ENCODE measurements at places on chromosomes 6 and 20.

- peaks cover 2% of the 10 kb centered on the region for H3K4me1 ChIP-seq
- H3K27ac ChIP-seq = no peak overlapping the region
- no peak overlapping the region for H3K4me3 ChIP-seq
- no peaks in the 10 kb centered on the region for H3K27me3 ChIP-seq
- no peaks in the 10 kb centered on the region for H3K36me3 ChIP-seq
Observed at GRCh38 chr6:37630281-37630799, 67.3 kb downstream of the MDGA1 start.

DNA sequence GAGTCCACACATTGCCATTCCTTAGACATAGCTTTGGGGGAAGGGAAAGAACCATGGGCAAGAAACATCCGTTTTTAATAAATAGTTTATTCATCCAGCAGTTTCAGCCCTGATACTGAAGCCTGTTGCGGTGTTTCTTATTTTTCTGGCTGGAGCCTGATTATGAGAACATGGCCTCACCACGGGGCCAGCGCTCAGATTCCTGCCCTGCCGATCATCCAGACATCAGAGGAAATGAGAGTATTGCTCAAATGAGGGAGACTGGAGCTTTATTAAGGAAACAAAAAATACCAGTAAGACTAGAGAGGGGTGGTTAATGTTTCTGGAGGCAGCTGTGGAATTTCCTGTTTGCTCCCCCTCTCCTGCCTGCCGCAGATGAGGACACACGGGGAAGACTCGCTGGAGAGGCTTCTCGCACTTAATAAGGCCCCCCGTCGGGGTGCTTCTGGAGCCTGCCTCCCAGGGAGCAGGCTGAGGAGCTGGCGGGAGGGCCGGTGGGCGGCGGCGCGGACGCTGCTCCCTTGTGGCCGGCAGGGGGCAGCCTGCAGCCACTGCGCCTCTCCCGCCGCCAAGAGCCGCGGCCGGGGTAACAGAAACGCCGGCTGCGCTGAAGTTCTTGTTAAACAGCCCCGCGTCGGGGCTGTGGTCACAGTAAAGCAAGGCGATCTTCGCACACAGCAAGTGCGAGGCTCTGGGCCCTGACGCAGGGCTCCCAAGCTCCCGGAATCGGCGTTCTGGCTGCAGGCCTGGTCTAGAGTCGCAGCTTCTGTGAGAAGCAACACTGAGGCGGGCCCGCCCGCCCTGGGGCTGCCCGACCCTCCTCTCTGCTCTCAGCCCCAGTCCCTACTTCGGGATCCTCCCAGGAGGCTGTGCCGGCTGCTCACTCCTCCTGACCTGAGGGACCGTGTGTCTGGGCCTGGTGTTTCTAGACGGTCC lies 17.5 kb downstream of the LEMD2 start:
- no peak overlapping the region for H3K4me3 ChIP-seq
- no peak overlapping the region for H3K27ac ChIP-seq
- peaks cover 11% of the 10 kb centered on the region for H3K27me3 ChIP-seq
- DNase-seq = peak; percentile 73

- no peak overlapping the region for H3K27ac ChIP-seq
- peaks cover 41% of the 10 kb centered on the region for H3K27me3 ChIP-seq
- no peaks in the 10 kb centered on the region for H3K4me1 ChIP-seq
- no peak overlapping the region for H3K4me3 ChIP-seq
- no peak for DNase-seq
Observed at GRCh38 chr6:96659084-96659845, 96.3 kb downstream of the FHL5 start.

DNA sequence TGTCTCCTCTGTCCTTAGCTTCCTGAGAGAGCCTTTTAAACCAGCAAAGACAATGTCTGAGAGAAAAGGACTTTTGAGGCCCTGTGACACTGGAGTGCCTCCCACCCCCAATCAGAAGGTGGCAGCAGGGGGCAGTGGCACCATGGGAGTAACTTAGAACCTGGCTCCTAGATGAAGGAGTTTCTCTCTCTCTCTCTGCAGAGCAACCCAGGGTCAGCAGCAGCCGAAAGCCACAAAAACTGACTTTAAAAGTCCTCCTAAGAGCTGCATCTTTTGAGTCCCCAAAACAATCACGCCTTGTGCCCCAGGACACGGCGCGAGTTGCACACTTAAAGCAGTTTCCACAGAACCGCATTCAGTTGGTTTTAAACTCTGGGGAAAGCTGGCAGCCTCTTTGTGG lies 5.3 kb upstream of the TCP11 start:
- no peak overlapping the region for H3K27ac ChIP-seq
- peaks cover 27% of the 10 kb centered on the region for H3K27me3 ChIP-seq
- H3K4me1 ChIP-seq = peaks cover 15% of the 10 kb centered on the region

- no peaks in the 10 kb centered on the region for H3K4me1 ChIP-seq
- H3K27me3 ChIP-seq = peaks cover 38% of the 10 kb centered on the region
- DNase-seq = no peak
Observed at GRCh38 chr6:122621638-122622037, 11.4 kb downstream of the PKIB start.

GRCh38 chr6:13638626-13639025 lies 23.5 kb downstream of the NOL7 start:
- DNase-seq = no peak
- no peaks in the 10 kb centered on the region for H3K27me3 ChIP-seq

GRCh38 chr6:137704802-137705159 lies 162.3 kb upstream of the TNFAIP3 start:
- peaks cover 5% of the 10 kb centered on the region for H3K27me3 ChIP-seq
- H3K4me1 ChIP-seq = peaks cover 60% of the 10 kb centered on the region
- no peak overlapping the region for H3K4me3 ChIP-seq
- H3K36me3 ChIP-seq = peaks cover 9% of the 10 kb centered on the region
- no peak overlapping the region for H3K27ac ChIP-seq
- DNase-seq = no peak

DNA sequence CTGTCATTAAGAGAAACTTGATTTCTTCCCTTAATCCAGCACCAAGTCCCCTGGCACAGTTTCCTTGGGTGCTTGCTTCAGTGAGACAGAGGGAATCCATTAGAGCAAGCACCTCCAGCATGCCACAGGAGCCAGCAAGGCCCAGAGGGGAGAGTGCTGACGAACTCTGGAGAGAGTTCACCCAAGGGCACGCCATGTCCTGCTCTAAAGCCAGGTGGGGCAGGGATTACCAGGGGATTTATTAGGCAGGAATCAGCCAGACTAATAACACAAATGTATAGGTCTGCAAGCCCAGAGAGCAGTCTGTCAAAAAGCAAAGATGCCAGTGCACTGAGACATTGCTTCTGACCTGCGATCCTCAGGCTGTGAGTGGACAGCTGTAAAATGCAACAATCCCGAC lies 155.4 kb upstream of the SYNDIG1 start:
- H3K4me1 ChIP-seq = peaks cover 10% of the 10 kb centered on the region
- no peaks in the 10 kb centered on the region for H3K36me3 ChIP-seq
- H3K4me3 ChIP-seq = no peak overlapping the region
- no peaks in the 10 kb centered on the region for H3K27me3 ChIP-seq
